ENCODE measurements at places on chromosomes 2 and 18.

GRCh38 chr2:228709788-228710371 is 528.4 kb upstream of the SPHKAP start:
- no peak for DNase-seq

DNA sequence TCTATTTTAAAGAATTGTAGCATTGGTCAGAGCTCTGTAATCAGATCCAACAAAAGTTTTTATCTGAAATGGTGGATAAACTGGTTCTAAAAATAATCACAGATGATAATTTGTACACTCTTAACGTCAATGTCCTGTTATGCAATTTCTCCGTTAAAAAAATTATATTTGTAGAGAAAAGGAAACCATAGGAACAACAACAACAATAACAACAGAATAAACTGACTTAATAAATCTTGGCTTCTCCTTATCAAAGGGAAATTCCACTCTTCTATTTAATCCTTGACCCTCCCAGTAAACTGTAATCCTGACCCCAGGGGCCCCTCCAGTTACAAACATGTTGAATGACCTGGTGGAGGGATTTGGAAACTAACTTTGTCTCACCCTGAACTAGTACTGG is 78.6 kb upstream of the ZFP36L2 start:
- no peak for DNase-seq

GRCh38 chr2:223000872-223001796 is 50.9 kb upstream of the KCNE4 start:
- DNase-seq, result no peak

- no peak for DNase-seq
These were observed 129.8 kb downstream of the PDE11A start for GRCh38 chr2:177942731-177943130.

- DNase-seq, result no peak
These were observed 107.7 kb downstream of the CD226 start for GRCh38 chr18:69840001-69840400.

- no peak for DNase-seq
These were observed 8.4 kb downstream of the FHL2 start for GRCh38 chr2:105390454-105390853.

DNA sequence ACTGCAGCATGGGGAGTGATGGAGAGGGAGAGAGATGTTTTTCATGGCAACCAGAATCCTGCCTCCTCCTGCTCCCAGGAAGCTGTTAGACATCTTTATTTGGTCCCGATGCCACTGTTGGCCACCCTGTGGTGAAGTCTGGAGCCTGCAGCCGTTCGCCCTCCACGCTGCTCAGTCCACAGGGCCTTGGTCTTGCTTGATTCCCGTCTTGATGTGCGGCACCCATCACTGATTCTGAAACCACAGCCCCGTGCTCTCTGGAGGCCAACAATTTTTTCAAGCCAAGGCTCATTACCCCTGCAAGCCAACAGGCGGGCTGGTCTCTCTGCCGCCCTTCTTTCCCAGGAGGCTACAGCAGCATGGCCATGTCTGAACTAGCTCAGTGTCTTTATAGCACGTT is 24.5 kb downstream of the SIGLEC15 start:
- DNase-seq, result no peak

GRCh38 chr18:62399276-62399675 is 74.2 kb downstream of the TNFRSF11A start:
- DNase-seq, result no peak

- DNase-seq, result no peak
These were observed 595.5 kb upstream of the ID2 start for GRCh38 chr2:8086357-8086756.

DNA sequence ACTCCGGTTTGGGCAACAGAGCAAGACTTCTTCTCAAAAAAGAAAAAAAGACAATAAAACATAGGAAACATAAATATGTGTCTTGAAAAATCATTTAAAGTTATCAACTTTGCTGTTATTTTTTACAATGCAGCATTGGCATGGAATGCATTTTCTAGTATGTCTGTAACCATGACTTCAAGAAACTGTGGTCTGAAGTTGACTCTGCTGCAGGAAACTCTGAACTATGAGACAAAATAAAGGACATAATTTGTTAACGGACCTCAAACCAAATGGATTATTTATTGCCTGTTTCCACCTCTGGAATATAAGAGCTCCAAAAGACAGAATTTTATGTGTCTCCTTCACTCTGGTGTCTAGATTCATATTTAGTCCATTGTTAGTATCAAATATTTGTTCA is 79.1 kb downstream of the TRIB2 start:
- DNase-seq, result no peak

DNA sequence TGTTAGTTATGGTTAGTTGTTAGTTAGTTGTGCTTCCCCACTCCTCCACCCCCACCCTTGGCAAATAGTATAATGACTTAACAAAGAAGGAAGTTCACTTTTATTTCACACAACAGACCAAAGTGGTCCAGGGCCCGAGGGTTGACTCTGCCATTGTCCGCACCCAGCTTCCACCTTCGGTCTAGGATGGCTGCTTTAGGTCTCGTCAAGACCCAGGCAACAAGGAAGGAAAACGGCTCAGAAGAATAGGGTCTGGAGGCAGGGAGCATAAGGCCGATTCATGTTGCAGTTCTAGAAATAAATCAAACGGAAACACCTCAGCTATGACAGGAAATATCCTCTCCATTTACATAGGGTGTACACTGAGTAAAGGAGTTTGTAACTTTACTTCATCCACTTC is 206.0 kb upstream of the CXCR4 start:
- no peak for DNase-seq

- no peak for DNase-seq
These were observed 408.7 kb upstream of the HS6ST1 start for GRCh38 chr2:128727404-128727803.

DNA sequence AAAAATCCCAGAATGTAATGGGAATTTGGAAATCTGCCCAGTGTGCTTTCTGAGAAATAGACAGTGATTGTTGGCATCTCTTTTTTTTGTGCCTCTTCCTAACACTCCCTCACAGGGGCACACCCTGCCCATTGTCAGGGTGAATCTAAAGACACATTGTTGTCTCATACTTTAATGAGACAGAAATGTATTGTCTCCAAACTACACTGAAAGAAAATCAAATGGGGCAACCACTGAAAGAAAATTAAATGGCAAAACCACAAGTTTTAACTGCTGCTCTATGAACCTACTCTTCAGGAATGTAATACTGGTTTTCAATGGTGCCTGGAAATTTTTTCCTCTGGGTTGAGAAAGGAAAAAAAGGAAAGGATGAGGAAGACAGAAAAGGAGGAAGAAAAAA is 43.2 kb upstream of the GLS start:
- peak; percentile 61 for DNase-seq

- peak; percentile 55 for DNase-seq
These were observed 58.5 kb downstream of the ACAA2 start for GRCh38 chr18:49754866-49755265.

DNA sequence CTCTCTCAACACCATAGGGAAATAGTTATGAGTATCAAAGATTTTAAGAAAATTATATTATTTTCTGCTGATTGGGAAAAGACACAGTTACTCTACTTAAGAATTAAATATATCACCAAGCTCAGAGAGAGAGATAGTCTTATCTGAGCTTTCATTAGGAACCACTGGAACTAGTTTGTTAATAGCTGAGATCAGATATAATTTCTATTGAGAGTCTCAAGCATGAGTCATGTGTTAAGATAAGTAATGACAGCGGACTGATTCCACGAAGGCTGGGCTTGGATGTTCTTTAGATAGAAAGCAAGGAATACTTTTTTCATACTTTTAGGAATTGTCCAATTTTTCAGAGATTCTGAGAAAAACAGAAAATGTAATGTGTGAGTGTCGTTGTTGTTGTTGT is 44.4 kb upstream of the RBM44 start:
- no peak for DNase-seq

DNA sequence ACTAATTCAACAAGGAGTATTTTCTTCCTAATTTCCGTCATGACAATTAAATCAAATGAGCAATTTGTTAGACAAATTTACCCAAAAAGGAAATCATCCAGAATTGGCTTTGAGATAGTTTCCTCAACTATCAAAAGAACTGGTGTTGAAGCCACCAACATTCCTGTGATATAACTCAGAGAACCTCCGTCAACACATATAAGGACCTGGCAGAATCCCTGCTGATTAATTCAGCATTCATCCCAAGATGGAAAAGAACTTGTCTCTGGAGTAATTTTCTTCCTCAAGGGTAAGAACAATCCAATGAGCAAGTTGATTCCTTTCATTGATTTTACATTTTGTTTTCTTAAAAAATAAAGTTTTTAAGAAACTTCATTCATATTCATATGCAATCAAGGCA is 62.0 kb downstream of the MBD2 start:
- DNase-seq, result no peak

DNA sequence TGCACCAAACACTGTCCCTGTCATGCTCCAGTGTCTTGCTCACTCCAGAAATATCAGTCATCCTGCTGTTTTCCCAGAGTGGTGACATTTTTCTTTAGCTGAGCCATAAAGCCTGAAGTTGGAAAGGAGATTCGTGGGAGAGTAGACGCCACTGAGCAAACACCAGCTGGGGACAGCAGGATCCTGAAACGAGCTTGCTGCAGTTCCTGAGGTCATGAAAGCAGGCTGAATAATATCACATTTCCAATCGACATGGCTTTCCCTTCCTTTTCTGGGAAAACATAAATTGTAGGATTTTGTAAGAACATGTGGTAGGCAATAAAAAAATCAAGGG is 276.4 kb downstream of the CDCA7 start:
- no peak for DNase-seq

GRCh38 chr2:25165992-25166875 is 2.1 kb downstream of the POMC start:
- DNase-seq, result no peak

- no peak for DNase-seq
These were observed 45.1 kb upstream of the HPCAL1 start for GRCh38 chr2:10257500-10258147.

DNA sequence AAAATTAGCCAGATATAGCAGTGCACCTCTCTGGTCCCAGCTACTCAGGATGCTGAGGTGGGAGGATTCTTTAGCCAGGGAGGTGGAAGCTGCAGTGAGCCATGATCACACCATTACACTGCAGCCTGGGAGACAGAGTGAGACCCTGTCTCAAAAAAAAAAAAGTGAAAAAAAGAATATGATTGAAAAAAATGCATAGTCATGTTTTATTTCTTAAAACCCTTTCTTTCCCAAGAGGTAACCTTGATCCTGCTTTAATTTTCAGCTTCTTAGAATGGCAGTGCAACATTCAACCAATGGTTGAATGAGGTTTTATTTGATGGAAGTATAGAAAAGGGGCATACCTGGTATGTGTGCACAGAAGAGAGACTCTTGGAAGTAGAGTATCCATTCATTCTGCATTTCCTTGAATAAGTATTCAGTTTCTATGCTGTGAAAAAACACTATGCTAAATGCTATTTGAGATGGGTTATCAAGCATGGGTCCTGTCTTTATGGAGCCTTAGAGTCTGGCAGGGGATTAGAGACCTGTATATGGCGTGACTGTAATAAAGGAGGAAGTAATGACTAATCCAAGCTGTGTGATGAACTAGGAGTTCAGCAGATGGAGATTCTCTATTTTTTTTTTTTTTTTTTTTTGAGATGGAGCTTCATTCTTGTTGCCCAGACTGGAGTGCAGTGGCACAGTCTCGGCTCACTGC is 146.3 kb downstream of the WDSUB1 start:
- DNase-seq, result no peak

- no peak for DNase-seq
These were observed 12.1 kb upstream of the C18orf32 start for GRCh38 chr18:49499046-49499637.

DNA sequence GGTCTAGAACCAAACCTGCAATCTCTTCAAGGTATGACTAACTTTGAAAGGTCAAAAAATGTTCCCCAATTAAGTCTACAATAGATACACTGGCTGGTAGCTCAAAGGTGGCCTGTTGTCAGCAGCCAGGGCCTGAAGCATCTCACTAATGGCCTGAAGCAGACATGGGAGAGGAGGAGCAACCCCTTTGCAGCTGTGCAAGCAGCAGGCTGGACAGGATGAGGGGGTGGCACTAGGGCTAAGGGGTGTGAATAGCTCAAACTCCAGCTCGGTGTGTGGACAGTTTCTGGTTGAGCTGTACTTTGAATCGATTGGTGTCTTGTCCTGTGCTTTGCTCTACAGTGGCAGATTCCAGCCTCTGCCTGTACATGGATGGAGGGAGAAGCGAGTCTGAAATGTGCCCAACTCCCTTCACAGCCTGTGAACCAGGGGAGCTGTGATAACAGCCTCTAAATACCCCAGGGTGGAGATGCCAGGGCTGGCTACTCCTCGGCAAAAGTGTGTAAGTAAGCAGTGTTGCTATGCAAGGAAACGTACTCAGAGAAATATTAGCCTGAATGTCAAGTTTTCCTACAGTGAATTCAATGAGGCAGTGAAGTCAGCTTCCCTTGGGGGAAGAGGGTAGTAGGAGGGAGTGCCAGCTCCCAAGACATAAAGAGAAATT is 34.7 kb upstream of the DTNB start:
- no peak for DNase-seq

DNA sequence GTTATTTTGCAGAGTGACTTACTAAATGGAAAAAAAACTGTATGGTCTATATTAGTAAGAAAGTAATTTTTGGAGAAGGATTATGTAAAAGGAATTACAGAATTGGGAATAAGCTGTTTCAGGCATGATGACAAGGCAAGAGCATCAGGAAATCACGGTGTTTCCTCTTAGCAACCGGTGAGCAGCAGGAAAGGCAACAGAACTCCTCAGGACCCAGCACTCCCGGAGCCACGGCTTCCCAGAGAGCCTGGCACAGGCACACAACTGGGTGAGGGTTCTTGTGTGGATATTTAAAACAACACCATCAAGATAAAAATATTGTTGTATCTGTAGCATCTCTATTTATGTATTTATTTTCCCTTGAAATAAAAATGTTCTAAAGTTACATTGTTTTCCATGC is 34.4 kb downstream of the CYP27C1 start:
- DNase-seq, result no peak

DNA sequence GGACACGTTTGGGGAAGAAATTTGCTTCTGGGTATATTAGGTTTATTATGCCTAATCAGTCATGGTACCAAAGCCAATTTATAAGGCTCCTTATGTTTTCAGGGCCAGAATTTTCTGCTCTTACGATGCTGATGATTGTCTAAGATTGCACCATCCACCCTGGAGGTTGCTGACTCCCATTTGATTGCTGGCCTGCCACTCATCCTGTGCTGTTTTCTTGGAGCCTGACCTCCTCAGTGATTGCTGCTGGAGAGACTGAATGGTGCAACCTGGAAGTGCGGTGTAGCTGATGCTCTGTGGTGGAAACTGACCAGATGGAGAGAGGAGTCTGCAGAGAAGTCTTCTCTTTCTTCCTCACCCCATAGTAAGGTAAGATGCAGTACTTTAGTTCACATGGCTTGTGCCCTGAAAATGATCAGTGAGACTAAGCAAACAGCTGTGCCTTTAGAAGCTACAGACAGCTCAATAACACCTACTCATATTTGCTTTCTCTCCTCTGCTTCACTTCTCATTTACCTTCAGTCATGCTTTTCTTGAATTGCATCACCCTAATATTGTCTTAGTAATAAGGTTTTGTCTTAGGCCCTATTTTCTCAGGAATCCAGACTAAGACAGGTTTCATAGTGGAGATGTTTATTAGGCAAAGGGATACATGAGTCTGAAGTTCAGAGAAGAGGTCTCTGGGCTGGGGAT is 17.4 kb downstream of the ZNF24 start:
- DNase-seq, result no peak

GRCh38 chr18:12928206-12928605 is 19.6 kb upstream of the SEH1L start:
- no peak for DNase-seq

GRCh38 chr2:37993143-37993542 is 68.1 kb downstream of the RMDN2 start:
- no peak for DNase-seq
